ENCODE measurements at places on chromosomes 5 and 9. TPM values are rescaled to one million over a fixed set of nuclear protein-coding genes. Genes with fewer than 3 reads are reported as not detected.

DNA sequence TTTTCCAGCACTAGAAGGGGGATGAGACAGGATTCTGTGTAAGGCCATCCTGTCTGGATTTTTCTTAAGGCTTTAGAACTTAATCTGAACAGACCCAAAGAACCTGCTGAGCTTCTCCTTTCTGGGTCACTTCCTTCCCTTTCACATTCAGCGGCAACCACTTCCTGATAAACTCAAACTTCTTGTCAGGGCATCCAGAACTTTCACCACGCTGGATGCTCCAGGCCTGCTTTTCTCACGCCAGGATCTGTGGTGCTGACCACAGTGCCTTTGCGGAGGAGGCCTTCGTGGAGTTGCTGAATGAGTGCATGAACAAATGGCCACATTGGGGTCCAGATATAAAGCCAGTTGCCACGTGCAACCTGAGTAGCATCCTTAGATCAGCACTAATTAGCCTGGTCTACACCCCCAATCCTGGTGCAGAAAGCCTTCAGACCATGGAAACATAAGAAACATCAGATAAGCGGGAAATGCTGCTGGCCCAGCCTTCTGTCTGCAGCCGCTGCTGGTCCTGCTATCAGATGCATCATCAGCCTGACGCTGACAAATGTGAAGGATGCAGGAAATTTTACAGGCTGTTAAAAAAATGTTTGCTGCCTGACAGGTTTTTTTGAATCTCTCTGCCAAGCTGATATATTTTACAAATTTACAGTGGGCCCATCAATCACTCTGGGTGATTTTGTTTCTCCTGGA, 75.3 kb upstream of the BARHL1 start:
- no peak for DNase-seq

GRCh38 chr9:121154782-121155181, 46.9 kb downstream of the RAB14 start:
- peak; percentile 74 for DNase-seq

SIT1 gene
- not detected for total RNA-seq

ACTBL2 gene
- 0.47 TPM for total RNA-seq

- DNase-seq = no peak
These were observed 131.5 kb downstream of the PAM start for GRCh38 chr5:102886586-102886985.

DNA sequence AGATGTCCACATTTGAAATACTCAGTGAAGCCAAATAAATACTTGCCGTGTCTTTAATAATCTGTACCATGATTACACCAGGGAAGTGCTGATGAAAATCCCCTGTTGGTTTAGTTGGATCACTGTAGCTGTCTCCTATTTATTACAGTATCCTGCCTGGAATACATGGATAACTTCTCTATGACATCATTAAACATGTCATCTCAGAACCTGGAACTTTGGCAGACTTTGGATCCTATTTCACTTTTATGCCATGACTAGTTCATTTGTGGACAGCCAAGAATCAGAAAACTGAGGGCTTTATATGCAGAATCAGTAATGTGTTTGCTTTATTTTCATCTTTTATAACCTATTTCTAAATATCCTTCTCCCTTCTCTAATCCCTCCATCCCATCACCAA, at the start of gene TXNDC8:
TXNDC8 (minus strand) TSS at position 137 of the 400 bp plus-strand sequence.
- DNase-seq = no peak

DNA sequence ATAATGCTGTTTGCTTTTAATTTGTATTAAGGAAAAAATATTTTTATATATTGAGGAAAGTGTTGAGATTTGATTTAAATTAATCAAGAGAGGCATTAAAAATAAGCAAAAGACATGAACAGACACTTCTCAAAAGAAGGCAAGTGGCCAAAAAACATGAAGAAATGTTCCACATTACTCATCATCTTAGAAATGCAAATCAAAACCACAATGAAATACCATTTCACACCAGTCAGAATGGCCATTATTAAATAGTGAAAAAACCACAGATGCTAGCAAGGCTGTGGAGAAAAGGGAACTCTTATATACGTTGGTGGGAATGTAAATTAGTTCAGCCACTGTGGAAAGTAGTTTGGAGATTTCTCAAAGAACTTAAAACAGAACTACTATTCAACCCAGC, 45.9 kb downstream of the RANBP17 start:
- peak; percentile 68 for DNase-seq

Data from HT1080 (cell line).